Stimulated activated CD8-positive, alpha-beta memory T cell treated with anti-CD3 and anti-CD28 coated beads, Interleukin-7, amount 100 ng/mL, for 4 hours (primary cell): ENCODE measurements at places on chromosomes 7 and 10.

DNA sequence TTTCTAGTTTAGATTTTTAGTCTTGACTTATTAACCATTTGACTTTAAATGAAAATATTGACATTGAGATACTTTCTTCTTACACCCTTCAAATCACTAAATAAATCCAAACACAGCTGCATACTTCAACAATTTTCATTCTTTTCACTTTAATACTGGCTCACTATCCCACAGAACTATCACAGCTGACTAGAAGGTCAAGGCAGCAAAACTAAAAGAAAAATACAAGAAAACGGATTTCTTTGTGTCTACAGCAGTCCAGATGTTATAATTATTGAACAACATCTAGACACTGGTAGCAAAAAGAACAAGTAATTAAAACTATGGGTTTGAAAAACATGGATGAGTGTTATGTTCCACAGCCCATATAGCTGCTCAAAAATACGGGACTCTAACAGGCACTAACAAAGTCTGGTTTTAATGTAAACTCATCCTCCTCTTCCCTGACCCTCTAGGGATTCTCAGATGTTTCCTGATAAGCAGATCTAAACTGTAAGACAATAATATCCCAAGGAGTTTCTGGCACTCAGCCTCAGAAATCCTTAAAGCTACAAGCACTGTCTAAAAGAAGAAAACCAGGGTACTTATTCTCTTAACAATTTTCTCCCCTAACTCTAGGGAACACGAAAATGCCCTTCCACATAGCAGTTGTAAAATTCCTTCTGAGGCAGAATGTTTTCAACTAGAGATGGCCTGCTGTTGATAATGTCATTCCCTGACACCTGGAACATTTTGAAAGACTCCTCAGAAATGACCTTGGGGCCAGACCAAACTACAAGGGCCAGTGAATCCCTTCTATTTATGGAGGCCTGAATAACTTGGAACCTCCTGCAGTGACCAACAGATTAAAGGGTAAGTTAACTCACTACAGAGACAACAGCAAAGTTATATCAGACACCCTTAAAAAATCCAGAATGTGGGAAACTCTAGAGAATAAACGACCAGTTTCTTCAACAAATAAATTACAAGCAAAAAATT, 12.8 kb downstream of the DNMBP start:
- no peak for DNase-seq

- no peak for DNase-seq
These were observed 33.7 kb downstream of the PRKAG2 start for GRCh38 chr7:151843181-151843580.

GRCh38 chr10:78559661-78560340, 509.0 kb upstream of the ZMIZ1 start:
- DNase-seq = no peak

- DNase-seq = no peak
These were observed 2.2 kb upstream of the C10orf95 start for GRCh38 chr10:102453502-102453901.

- DNase-seq = no peak
These were observed 4.6 kb downstream of the ST7 start for GRCh38 chr7:116957874-116958273.

DNA sequence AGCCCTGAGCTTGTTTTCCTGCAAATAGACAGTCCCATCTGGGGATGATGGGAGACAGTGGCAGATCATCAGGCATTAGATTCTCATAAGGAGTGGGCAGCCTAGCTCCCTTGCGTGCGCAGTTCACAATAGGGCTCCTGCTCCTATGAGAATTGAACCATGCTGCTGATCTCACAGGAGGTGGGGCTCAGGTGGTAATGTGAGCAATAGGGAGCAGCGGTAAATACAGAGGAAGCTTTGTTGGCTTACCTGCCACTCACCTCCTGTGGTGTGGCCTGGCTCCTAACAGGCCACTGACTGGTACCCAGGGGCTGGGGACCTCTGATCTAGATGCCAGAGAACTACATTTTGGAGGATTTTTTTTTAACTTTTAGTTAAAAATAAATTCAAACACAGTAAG, 434.8 kb upstream of the MKI67 start:
- DNase-seq = no peak
